Daoy (cell line): ENCODE measurements at places on chromosomes 11 and 22. TPM values are rescaled to one million over a fixed set of nuclear protein-coding genes. Genes with fewer than 3 reads are reported as not detected.

DNA sequence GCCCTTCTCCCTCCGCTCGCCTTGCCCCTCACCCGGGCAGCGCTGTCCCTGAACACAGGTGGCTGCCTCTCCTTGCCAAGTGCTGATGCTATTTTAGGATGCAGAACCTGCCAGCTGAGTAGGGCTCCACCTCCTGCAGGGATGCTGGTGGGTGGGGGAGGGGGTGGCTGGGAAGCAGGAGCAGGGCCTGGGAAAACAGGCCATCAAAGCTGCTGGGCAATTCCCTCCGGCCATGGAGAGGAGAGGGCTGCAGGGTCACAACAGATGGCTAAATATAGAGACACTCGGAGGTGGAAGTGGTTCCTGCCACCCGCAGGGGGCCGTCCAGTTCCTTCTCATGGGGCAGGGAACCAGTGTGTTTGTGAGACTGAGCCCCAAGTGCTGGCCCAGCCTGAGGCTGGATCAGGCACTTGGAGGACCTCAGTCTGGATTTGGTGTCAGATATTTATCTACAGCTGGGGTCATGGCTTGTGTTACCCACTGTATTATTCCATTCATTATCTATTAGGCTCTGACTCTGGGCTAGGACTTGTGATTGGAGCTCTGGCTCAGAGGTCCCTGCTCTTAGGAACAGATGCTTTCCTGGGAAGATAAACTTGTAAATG, 59.6 kb downstream of the LRRC32 start:
- no peak for DNase-seq

GRCh38 chr22:33110562-33111163, 52.5 kb upstream of the SYN3 start:
- peak; percentile 49 for DNase-seq

- peak; percentile 90 for DNase-seq
Measured at GRCh38 chr22:38924347-38924952, 33.0 kb upstream of the APOBEC3A start.

MRGPRE gene
- not detected in 2 replicates for total RNA-seq

GRCh38 chr22:28594797-28595462, 84.7 kb downstream of the TTC28 start:
- DNase-seq = peak; percentile 21

- DNase-seq = no peak
Measured at GRCh38 chr11:113724778-113725177, 18.7 kb upstream of the TMPRSS5 start.

GRCh38 chr11:19559746-19560145, 152.9 kb upstream of the NAV2 start:
- DNase-seq = no peak

GRCh38 chr11:2219318-2220017, 47.9 kb upstream of the TH start:
- DNase-seq = no peak

DNA sequence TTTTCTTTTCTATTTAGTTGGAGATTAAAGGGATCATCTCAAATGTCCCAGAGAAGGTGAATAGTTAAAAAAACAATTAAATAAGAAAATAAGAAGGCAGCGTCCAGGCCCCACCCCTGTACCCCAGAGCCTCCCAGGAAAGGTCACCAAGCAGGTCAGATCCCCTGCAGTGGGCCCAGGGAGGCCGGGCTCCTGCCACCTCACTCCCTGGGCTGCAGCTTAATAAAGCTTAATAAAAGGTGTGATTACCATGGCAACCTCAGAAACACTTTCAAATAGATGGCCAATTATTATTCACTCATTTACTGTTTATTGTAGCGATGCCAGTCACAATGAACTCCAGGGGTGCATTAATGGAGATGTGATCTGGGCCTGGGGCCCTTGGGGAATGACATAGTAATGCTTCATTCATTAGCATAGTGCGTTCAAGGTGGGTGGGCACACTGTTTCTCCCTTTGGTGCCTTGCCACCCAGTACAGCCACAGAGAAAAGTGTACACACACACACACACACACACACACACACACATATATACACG, 386.2 kb downstream of the CADM1 start:
- DNase-seq = no peak
